ENCODE measurements at places on chromosomes 16 and 17. TPM values are rescaled to one million over a fixed set of nuclear protein-coding genes. Genes with fewer than 3 reads are reported as not detected.

DNA sequence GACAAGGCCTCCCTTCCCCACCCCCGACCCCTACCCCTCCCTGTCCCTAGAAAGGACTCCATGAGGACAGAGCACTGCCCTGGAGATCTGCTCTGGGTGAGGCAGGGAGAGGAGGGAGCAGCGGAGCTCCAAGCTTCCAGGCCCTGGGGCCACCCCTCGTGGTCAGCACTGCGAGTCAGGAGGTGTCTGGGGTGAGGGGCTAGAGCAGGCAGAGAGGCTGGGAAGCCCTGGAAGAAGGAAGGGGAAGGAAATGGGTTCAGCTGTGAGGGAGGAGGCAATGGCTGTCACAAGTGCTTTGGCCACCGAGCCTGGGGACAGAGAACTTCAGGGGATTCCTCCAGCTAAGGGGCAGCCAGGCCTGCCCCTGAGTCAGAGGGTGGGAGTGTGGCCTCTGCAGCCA is 28.2 kb upstream of the DNAI2 start:
- H3K36me3 ChIP-seq = no peaks in the 10 kb centered on the region
- DNase-seq = no peak
- no peaks in the 10 kb centered on the region for H3K27me3 ChIP-seq
- H3K4me1 ChIP-seq = no peaks in the 10 kb centered on the region
- no peak overlapping the region for H3K4me3 ChIP-seq

- H3K4me3 ChIP-seq = no peak overlapping the region
- peak; percentile 63 for DNase-seq
- H3K27ac ChIP-seq = no peak overlapping the region
- H3K36me3 ChIP-seq = no peaks in the 10 kb centered on the region
These were observed 38.4 kb downstream of the UTP18 start for GRCh38 chr17:51298508-51299371.

GRCh38 chr16:69691980-69692911 is 34.1 kb downstream of the NQO1 start:
- peaks cover 19% of the 10 kb centered on the region for H3K36me3 ChIP-seq
- H3K27ac ChIP-seq = no peak overlapping the region
- DNase-seq = no peak
- no peaks in the 10 kb centered on the region for H3K27me3 ChIP-seq

GRCh38 chr17:233473-233941 is 52.1 kb upstream of the DOC2B start:
- no peak for DNase-seq
- no peak overlapping the region for H3K27ac ChIP-seq
- no peaks in the 10 kb centered on the region for H3K36me3 ChIP-seq
- no peak overlapping the region for H3K4me3 ChIP-seq

GRCh38 chr17:48795444-48796162 is 21.4 kb downstream of the TTLL6 start:
- H3K4me1 ChIP-seq = no peaks in the 10 kb centered on the region
- H3K36me3 ChIP-seq = no peaks in the 10 kb centered on the region
- peak; percentile 77 for DNase-seq
- H3K27ac ChIP-seq = no peak overlapping the region
- no peaks in the 10 kb centered on the region for H3K27me3 ChIP-seq
- no peak overlapping the region for H3K4me3 ChIP-seq

DNA sequence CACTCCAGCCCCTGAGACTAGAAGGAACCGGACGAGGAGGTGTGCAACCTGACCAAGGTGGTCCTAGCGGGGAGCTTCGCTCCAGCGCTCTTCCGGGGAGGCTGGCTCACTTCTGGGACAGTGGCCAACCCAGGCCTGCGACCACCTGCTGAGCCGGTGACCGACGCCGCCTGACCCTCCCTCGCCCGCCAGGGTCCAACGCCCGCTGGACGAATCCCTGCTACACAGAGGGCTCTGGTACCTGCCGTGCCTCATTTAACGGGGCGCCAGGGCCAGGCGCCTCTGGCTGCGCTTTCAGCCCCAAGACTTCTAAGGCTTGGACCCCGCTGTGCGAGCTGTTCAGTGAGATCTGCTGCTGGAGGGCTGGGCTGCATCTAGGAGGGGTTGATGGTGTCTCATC is 99.5 kb upstream of the KCNJ18 start:
- H3K27ac ChIP-seq = no peak overlapping the region
- H3K4me3 ChIP-seq = no peak overlapping the region
- H3K4me1 ChIP-seq = no peaks in the 10 kb centered on the region

- no peaks in the 10 kb centered on the region for H3K27me3 ChIP-seq
- no peaks in the 10 kb centered on the region for H3K4me1 ChIP-seq
- no peak overlapping the region for H3K27ac ChIP-seq
- no peaks in the 10 kb centered on the region for H3K36me3 ChIP-seq
- peak; percentile 87 for DNase-seq
These were observed 188.1 kb upstream of the ZNF469 start for GRCh38 chr16:88194397-88195268.

DNA sequence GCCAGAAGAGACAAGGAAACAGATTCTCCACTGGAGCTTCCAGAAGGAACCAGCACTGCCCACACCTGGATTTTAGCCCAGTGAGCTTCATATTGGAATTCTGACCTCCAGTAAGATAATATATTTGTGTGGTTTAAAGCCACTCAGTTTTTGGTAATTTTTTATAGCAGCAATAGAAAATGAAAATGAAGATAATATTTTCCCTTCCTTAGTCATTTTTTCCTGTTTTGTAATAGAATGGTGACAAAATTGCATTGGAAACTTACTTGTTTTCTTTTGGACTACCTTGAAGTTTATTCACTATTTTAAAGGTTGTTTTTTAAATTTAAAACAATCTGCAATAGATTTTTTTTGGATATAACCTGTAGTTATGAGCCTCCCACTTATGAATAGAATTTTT is 29.8 kb upstream of the IRF8 start:
- no peak overlapping the region for H3K4me3 ChIP-seq
- DNase-seq = no peak
- no peaks in the 10 kb centered on the region for H3K4me1 ChIP-seq
- H3K27me3 ChIP-seq = peaks cover 24% of the 10 kb centered on the region
- H3K36me3 ChIP-seq = no peaks in the 10 kb centered on the region

GRCh38 chr17:71188811-71189492 is 931.9 kb upstream of the SOX9 start:
- no peaks in the 10 kb centered on the region for H3K27me3 ChIP-seq
- DNase-seq = peak; percentile 96
- peaks cover 6% of the 10 kb centered on the region for H3K4me1 ChIP-seq
- H3K4me3 ChIP-seq = no peak overlapping the region
- peak overlapping the region; percentile 70 for H3K27ac ChIP-seq

DNA sequence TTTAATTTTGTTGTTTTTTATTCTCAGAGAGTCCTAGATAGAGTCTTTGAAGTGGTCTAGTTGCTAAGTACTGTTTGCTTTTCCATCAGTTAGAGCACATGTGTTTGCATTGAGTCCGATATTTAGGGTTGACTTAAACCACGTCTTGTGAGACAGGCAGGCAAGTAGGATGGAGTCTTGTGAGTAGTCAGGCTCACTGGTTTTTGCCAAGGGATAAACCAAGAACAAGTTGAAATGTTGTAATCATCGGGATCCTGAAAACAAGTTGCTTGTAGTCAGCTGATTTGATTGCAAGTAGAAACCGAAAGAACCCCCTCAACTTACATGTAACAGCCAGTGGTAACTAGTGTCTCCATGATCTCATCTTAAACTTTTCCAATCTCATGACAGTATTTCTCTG is 17.2 kb downstream of the ATP6V0A1 start:
- no peak overlapping the region for H3K4me3 ChIP-seq
- H3K27me3 ChIP-seq = no peaks in the 10 kb centered on the region
- DNase-seq = no peak
- no peaks in the 10 kb centered on the region for H3K4me1 ChIP-seq
- no peak overlapping the region for H3K27ac ChIP-seq

DNA sequence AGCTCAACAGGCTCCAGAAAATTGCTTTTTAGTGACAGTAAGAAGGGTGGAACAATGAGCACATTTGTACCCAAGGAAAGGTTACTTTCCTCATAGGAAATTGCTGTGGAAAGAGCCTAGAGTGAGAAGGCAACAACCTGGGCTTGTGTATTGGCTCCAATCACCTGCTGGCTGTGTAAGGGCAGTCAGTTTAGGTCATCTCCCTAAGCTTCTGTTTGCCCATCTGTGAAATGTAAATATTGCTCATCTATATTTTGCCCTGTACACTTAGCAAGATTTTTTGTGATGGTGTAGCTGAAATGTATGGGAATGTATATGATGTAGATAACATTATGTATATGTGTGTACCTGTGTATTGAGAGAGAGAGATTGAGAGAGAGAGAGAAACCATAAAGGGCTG is 225.2 kb upstream of the MPHOSPH6 start:
- no peak overlapping the region for H3K27ac ChIP-seq
- H3K4me3 ChIP-seq = no peak overlapping the region
- H3K36me3 ChIP-seq = no peaks in the 10 kb centered on the region
- no peaks in the 10 kb centered on the region for H3K27me3 ChIP-seq
- H3K4me1 ChIP-seq = no peaks in the 10 kb centered on the region

GRCh38 chr16:46763147-46763546 is 15.0 kb upstream of the MYLK3 start:
- DNase-seq = peak; percentile 21
- no peaks in the 10 kb centered on the region for H3K4me1 ChIP-seq
- no peak overlapping the region for H3K27ac ChIP-seq
- no peak overlapping the region for H3K4me3 ChIP-seq
- H3K27me3 ChIP-seq = peaks cover 5% of the 10 kb centered on the region

- no peaks in the 10 kb centered on the region for H3K4me1 ChIP-seq
- H3K4me3 ChIP-seq = no peak overlapping the region
- no peak overlapping the region for H3K27ac ChIP-seq
- no peaks in the 10 kb centered on the region for H3K36me3 ChIP-seq
- H3K27me3 ChIP-seq = peaks cover 18% of the 10 kb centered on the region
- DNase-seq = no peak
These were observed 15.4 kb downstream of the PIPOX start for GRCh38 chr17:29058391-29058790.

DNA sequence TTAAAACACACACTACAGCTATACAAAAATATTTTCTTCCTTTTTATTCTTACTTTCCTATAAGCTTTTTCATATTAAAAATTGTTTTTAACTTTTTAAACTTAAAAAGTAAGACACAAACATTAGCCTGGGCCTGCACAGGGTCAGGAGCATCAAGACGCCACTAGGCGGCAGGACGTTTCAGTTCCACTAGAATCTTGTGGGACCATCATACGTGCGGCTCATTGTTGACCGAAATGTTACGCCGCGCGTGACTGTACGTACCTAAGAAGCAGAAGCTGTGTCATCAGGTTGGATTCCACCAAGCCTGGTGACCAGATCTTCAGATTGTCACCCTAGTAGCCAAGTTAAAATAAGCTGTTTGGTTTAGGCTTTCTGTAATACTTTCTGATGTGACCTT is 47.1 kb downstream of the USP10 start:
- peaks cover 2% of the 10 kb centered on the region for H3K36me3 ChIP-seq
- DNase-seq = no peak
- peaks cover 2% of the 10 kb centered on the region for H3K4me1 ChIP-seq

- H3K27me3 ChIP-seq = peaks cover 2% of the 10 kb centered on the region
- no peaks in the 10 kb centered on the region for H3K4me1 ChIP-seq
- no peak overlapping the region for H3K27ac ChIP-seq
- no peak for DNase-seq
- no peaks in the 10 kb centered on the region for H3K36me3 ChIP-seq
These were observed 120.1 kb downstream of the RAB11FIP4 start for GRCh38 chr17:31511580-31511979.

DNA sequence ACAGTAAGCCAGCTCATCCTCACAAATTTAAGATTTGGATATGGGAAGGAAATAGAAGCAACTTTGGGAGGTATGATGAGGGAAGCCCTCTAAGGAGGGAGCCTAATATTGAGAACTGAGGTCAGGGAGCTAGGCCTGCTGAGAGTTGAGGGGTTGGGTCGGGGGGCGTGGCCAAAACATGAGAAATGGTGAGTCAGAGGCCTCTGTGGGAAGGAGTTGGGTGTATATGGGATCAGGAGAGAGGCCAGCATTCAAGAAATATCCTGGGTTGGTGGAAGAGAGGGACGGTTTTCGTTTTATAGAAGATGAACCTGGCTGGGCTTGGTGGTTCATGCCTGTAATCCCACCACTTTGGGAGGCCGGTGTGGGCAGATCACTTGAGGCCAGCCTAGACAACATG is 48.4 kb downstream of the CLEC16A start:
- H3K27me3 ChIP-seq = no peaks in the 10 kb centered on the region
- DNase-seq = peak; percentile 93
- H3K4me1 ChIP-seq = peaks cover 14% of the 10 kb centered on the region
- H3K27ac ChIP-seq = peak overlapping the region; percentile 93
- H3K4me3 ChIP-seq = peak overlapping the region; percentile 17

- DNase-seq = no peak
- no peak overlapping the region for H3K4me3 ChIP-seq
- H3K27ac ChIP-seq = no peak overlapping the region
- no peaks in the 10 kb centered on the region for H3K27me3 ChIP-seq
- no peaks in the 10 kb centered on the region for H3K36me3 ChIP-seq
These were observed 9.9 kb downstream of the AHSP start for GRCh38 chr16:31537362-31538242.

DNA sequence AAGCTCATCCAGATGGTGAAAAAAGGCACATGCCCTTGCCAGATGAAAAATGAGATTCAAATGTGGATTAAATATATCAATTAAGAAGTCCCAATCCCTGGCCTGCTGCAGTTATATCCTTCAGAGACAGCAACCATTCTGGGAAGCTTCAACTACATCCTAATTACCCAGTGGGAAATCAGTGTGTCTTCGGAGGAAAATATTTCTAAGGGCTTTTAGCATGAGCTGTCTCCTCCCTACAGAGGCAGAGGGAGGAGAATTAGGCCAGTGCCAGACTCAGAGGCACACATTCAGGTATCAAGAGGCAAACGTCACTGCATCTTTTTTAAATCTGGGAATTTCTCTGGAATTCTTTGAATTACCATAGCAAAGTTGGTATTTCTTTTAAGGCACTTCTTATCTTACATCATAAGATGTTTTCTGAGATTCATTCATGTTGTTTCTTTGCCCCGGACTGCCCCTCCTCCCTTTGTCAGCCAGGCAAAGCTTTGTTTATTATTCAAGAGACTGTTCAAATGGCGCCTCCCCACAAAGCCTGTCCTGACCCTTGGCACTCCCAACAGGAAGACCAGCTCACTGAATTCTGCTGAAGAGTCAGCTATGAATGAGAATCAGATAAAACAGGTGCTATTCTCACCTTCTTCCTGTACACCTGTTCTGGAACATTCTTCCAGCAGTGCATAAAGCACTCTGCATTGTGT is 38.3 kb upstream of the SMPD3 start:
- H3K27me3 ChIP-seq = no peaks in the 10 kb centered on the region
- no peak for DNase-seq

DNA sequence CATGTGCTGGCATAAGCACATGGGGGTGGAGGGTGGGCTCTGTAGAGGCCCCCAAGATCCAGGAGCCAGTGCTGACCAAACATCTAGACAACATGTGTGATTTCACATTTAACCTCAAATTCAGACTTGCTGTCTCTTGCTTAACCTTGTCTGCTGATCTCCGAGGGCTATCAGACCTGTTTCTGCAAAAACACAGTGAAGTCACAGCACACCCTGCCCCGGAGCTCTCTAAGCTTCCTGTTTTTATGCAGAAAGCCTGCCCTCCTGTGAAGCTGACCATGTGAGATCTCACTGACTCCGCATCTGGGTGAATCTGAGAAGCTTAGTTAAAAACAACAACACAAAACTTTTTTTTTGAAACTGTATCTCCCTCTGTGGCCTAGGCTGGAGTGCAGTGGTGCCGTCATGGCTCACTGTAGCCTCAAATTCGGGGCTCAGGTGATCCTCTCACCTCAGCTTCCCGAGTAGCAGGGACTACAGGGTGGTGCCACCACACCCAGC is 6.6 kb upstream of the DPEP2 start:
- no peaks in the 10 kb centered on the region for H3K27me3 ChIP-seq
- no peak overlapping the region for H3K4me3 ChIP-seq
- H3K36me3 ChIP-seq = no peaks in the 10 kb centered on the region

Gene ANKRD40CL
- not detected for total RNA-seq

Gene ZPBP2
- not detected for total RNA-seq

Gene CA5A
- total RNA-seq = not detected

Gene SLC5A10
- under 0.01 TPM for total RNA-seq

Gene HOXB7
- total RNA-seq = 6.4 TPM

Gene RAB11FIP4
- 0.66 TPM for total RNA-seq

Gene BAIAP2
- 10.0 TPM for total RNA-seq

Gene HOXB1
- total RNA-seq = not detected

Gene CCL13
- total RNA-seq = under 0.01 TPM

Data from fibroblast of lung (primary cell).